NB4 (cell line): ENCODE measurements at places on chromosomes 6 and 20.

- DNase-seq, result no peak
These were observed 70.2 kb downstream of the SNX9 start for GRCh38 chr6:157893238-157893637.

GRCh38 chr6:92582211-92582610 lies 837.1 kb downstream of the EPHA7 start:
- no peak for DNase-seq

DNA sequence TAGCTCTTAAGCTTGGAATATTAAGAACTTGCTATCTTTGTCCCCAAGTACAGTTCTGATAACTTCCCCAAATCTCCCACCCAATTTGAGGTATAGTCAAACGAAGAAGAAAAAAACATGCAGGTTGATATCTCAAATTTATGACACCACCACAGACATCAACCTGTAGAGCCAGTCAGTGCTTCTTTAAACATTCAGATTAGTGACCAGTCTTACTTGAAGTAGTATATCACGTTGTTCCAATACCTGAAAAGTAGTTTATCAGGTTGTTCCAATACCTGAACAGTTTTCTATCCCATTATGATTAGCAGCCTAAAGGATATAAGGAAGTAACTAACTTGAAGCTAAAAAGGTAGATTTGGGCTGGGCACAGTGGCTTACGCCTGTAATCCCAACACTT lies 85.3 kb downstream of the ALDH8A1 start:
- no peak for DNase-seq

GRCh38 chr6:164825386-164825785 lies 484.0 kb downstream of the C6orf118 start:
- DNase-seq, result no peak

- DNase-seq, result no peak
These were observed 3.3 kb downstream of the PERP start for GRCh38 chr6:138103871-138104270.

- peak; percentile 63 for DNase-seq
These were observed 828 bp upstream of the SULF2 start for GRCh38 chr20:47785854-47786764.

DNA sequence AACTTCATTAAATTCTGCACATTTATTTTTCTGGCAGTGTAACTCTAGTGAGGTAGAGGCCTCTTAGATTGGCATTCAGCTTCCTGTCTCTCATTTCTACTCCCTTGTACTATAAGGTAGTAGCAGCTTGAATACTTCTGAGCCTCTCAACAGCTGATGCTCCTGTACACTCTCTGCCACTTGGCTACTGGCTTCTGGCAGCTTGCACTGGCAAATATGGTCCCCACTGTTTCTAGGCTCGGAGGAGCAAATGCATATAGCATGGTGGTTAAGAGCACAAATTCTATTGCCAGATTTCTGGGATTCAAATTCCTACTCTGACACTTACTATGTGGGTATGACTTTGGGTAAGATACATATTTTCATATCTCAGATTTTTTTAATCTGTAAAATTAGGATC lies 292.8 kb upstream of the ADGRB3 start:
- DNase-seq, result no peak

GRCh38 chr6:52513464-52513863 lies 63.4 kb downstream of the TRAM2 start:
- DNase-seq, result no peak

DNA sequence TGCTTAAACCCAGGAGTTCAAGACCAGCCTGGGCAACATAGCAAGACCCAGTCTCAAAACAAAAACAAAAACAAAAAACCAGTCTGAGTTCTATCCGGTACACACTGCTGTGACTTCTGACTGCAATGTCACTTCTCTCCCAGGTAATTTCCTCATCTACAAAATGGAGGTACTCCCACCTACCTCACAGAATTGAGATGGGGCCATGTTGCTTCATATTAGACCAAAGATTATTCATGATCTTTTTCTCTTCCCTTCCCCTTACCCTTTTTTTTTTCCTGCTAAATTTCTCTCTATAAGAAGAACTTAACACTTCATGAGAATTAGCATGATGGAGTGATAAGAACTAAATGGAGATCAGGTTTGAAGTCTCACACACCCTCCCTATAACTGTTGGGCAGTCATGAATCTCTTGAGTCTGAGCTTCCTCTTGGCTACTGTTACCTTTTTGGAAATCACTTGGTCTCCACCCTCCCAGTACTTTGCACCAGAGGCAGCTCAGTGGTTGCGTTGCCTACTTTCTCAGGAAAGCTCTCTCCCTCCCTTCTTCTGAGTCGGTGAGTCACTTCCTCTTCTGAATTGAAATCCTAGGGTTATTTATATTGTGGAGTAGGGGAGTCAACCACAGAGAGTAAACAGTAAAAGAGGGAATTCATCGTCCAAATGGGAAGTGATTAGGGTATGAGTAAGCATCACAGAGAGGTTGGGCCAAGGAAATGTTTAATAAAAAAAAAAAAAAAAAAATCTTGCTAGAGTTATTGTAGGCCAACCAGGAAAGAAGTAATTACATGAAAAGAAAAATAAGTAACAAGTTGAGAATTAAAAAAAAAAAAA lies 59.9 kb upstream of the MAP7 start:
- peak; percentile 97 for DNase-seq

GRCh38 chr6:81565071-81565470 lies 187.4 kb downstream of the TENT5A start:
- DNase-seq, result no peak

GRCh38 chr6:63589952-63590411 lies 17.7 kb downstream of the LOC128125822 start:
- no peak for DNase-seq

DNA sequence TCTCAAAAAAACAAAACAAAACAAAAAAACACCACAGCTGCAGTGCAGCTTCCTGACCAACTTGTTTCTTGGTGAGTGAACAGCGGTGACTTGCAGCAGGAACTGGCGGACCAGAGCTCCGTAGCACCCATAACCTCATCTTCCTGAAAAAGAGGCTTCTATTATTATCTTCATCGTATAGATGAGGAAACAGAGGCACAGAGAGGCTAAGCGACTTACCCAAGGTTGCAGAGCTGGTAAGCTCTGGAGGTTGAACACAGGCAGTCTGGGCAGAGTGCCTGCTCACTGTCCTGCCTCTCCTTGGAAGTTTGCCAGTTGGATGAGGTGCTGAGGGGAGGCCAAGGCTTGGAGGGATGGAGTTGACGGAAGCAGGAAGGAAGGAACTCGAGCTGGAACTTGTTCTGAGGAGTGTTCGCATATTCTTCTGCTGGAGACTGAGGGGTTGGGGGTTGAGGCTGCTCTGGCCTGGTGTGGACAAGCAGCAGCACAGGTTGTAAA lies 47.9 kb upstream of the CCDC167 start:
- no peak for DNase-seq

- DNase-seq, result no peak
These were observed 359.5 kb downstream of the CDH4 start for GRCh38 chr20:61611401-61612180.

GRCh38 chr6:125808060-125808459 lies 17.3 kb downstream of the NCOA7 start:
- no peak for DNase-seq

DNA sequence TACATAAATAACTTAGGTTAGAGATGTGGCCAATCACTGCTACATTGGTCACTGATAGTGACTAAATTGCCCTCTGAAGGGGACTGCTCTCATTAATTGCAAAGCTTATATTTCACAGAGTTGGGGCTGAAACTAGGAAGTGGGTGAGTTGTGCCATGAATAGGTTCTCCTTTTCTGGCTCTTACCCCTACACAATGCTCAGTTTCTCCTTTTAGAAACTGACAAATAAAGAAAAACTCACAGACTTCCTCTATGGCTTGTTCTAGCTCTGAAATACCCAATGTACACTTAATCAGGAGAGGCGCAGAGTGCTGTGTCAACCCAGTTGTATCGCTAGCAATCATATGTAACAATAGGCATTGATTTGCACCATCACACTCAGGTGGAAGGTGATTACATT lies 41.2 kb upstream of the PROKR2 start:
- DNase-seq, result peak; percentile 18

- no peak for DNase-seq
These were observed at the start of gene HMGCLL1 for GRCh38 chr6:55578537-55579363. HMGCLL1 (minus strand) TSS chr6:55579192; CDS start chr6:55579055, 137 bp downstream.

GRCh38 chr6:16105854-16106253 lies 23.0 kb upstream of the MYLIP start:
- peak; percentile 86 for DNase-seq

GRCh38 chr20:8654486-8654885 lies 414.4 kb upstream of the PLCB4 start:
- DNase-seq, result no peak

- no peak for DNase-seq
These were observed 11.0 kb downstream of the DSTN start for GRCh38 chr20:17580895-17581294.

DNA sequence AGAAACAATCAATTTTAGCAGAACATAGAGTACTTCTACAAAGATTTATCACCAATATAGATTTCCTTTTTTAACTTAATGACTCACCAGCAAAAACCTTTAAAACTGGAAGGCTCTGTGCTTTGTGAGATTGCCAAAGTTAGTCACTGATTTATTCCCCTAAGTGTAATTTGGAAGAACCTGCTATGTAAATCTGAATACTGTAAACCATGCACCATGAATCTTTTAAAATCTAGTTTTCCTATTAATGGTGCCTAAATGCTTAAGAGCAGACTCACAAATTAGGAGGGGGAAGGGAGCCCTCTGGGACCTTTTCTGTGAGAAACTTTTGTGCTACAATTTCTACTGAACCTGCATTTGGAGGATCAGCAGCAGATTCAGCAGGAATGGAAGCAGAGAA lies 57.8 kb upstream of the PNRC1 start:
- DNase-seq, result no peak

GRCh38 chr6:52325695-52326471 lies 36.1 kb upstream of the PAQR8 start:
- no peak for DNase-seq

GRCh38 chr6:4491501-4492260 lies 284.5 kb upstream of the CDYL start:
- DNase-seq, result peak; percentile 6

DNA sequence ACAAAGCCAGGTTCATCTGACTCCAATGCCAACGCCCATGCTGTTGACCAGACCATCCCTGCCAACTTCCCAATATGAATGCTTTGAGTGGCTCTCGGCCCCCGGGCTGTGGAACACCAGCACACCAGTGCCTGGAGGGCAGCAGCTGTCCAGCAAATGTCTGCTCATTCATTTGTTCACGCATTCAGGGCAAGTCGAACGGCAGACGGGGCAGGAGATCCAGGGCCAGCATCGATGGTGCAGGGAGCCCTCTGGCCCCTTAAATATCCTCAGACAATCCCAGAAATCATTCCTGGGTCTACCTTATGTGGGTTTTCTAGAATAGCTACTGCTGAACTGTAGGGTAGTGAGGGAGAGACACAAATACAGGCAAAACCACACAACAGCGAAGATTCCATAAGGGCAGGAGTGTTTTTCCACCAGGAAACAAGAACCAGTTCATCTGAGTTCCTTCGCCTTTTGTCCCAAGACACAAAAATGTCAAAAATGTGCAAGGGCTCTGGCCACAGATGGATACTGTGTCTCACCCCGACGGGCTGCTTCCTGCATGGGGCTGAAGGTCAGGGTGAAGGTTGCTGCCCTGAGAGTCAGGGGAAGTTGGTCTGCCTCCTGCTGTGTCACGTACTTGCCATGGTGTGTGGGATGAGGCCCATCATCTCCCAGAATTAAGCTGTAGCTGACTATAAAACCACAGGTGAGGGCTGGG lies 15.5 kb downstream of the RIPOR3 start:
- peak; percentile 85 for DNase-seq

DNA sequence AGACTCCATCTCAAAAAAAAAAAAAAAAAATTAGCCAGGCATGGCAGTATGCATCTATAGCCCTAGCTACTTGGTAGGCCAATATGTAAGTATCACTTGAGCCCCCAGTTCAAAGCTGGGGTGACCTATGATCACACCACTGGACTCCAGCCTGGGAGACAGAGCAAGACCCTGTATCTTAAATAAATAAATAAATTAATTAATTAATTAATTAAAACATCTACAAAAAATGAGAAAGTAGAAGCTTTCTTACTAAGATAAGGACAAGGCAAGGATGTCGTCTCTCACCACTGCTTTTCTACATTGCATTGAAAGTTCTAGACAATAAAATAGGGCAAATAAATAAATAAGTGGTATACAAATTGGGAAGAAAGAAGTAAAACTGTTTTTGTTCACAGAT lies 134.3 kb upstream of the CARMIL1 start:
- DNase-seq, result no peak

GRCh38 chr6:30169658-30170614 lies 6.6 kb downstream of the TRIM15 start:
- DNase-seq, result peak; percentile 70

DNA sequence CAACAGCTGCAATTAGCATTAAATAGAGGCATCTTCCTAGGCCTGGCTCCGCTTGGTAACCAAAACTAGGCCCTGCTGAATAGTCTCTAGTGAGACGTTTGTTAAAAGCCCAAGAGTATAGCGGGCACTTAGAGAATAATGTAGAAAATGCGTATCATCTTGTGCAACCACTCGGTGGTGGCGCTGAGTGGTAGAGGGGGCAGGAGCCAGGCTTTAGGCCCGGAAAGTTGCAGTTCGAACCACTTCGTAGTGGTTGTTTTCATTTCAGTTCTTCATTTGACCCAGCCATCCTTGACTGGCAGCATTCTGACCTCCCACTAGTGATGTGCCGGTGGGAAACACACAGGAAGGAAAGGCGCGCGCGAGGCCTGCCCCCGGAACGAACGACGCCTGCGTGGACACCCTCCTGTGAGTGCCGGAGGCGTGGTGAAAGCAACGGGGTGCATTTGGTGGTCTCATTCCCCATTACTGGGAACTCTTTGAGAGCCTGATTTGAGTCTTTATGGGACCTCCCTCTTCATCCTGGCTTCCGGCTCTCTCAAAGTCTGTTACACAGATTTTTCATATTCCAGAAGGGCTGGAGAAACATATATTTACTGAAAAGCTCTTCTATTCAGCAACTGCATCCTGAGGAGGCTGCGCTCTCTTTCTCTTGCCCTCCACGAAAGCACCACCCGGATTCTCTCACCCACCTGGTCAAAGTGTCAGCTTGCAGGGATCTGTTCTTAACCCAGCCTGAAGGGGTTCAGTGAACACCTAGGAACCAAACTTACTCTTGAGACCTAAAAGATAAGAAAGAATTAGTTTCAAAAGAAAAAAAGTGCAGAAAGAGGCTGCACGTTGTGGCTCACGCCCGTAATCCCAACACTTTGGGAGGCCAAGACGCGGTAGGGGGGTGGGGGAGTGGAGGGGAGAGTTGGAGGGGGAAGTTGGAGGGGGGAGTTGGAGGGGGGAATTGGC lies 18.2 kb downstream of the GPX5 start:
- DNase-seq, result peak; percentile 62

GRCh38 chr6:1519597-1519996 lies 90.1 kb upstream of the FOXC1 start:
- DNase-seq, result peak; percentile 71

GRCh38 chr6:18785810-18786490 lies 398.8 kb downstream of the RNF144B start:
- no peak for DNase-seq

GRCh38 chr6:67888886-67889681 lies 746.0 kb upstream of the ADGRB3 start:
- peak; percentile 75 for DNase-seq

GRCh38 chr6:110459137-110459536 lies 17.3 kb downstream of the SLC22A16 start:
- DNase-seq, result no peak
